Activated CD8-positive, alpha-beta memory T cell treated with anti-CD3 and anti-CD28 coated beads, Interleukin-2, amount 10 ng/mL, durations not matched to agents 7 days and 5 days (primary cell): ENCODE measurements at places on chromosomes 13 and 19. TPM values are rescaled to one million over a fixed set of nuclear protein-coding genes. Genes with fewer than 3 reads are reported as not detected.

GRCh38 chr13:100773923-100774663 is 99.5 kb upstream of the TMTC4 start:
- DNase-seq: no peak

The PRODH2 gene
- not detected for total RNA-seq

The SNAPC2 gene
- total RNA-seq: 18.0 TPM

The PSPN gene
- 1.8 TPM for total RNA-seq

DNA sequence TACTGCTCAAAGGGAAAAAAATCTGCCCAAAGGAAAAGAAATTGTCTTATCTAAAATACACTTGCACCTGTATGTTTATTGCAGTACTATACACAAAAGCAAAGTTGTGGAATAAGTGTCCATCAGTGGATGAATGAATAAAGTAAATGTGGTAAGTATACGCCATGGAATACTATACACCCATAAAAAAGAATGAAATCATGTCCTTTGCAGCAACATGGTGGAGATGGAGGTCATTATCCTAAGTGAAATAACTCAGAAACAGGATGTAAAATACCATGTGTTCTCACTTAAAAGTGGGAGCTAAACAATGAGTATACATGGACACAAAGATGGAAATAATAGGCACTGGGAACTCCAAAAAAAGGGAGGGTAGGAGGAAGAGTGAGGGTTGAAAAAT is 3.8 kb upstream of the MUC16 start:
- no peak for DNase-seq

The PLIN4 gene
- total RNA-seq: not detected

DNA sequence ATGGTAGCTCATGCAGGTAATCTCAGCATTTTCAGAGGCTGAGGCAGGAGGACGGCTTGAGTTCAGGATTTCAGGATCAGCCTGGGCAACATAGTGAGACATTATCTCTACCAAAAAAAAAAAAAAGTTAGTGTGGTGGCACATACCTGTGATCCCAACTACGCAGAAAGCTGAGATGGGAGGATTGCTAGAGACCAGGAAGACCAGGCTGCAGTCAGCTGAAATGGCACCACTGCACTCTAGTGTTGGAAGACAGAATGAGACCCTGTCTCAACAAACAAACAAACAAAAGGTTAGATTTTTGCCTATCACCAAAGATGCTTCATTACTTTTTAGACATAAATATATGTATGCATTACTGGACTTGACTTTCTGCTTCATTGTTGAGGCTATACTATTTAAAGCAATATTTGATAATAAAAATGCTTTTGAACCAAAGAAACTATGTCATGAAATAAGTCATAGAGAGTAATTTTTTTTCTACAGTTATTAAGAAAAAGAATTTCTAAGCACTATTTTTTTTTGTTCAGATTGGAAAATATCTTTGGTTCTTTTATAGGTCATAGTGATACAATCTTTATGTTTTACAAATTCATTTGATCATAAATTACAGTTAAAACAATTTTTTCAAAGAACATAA is 1180.1 kb upstream of the ATXN8OS start:
- DNase-seq: no peak

The TEX29 gene
- 0.96 TPM for total RNA-seq

GRCh38 chr13:112703449-112704284 is 13.8 kb downstream of the ATP11A start:
- DNase-seq: no peak

GRCh38 chr19:47027586-47028088 is 8.0 kb downstream of the NPAS1 start:
- DNase-seq: no peak

DNA sequence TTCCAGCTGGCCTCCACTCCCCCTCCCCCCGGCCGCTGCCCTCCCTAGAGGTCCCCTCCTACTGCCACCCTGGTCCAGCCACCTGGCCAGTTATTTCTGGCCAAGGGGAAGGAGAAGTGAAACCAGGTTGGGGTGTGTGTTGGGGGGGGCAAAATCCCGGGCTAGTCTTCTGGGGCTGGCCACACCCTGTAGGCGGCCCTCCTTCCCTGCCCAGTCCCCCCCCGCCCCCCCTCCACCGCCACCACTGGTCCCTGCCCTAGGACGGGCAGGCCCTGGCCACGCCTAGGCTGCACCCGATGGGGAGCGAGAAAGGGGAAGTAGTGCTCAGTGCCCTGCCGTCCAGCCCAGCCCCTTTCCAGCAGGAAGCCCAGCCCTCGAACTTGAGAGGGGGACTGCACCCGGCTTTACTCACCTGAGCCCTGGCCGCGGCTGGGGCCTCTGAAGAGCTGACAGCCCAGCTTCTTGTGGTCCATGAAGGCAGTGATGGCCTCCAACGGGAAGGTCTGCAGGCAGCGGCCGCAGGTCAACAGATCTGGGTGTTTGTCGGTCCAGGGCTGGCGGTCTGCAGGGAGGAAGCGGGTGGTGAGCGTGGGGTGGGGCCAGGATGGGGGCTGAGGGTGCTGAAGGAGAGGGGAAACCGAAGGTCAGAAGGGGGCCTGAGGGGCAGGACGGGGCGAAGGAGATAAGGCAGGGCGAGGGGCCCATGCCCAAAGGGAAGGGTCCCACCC is 813 bp downstream of the ZNF296 start:
- DNase-seq: peak; percentile 85

The LRRC25 gene
- total RNA-seq: not detected

The SLC25A41 gene
- total RNA-seq: 0.44 TPM

The FGF14 gene
- not detected for total RNA-seq

DNA sequence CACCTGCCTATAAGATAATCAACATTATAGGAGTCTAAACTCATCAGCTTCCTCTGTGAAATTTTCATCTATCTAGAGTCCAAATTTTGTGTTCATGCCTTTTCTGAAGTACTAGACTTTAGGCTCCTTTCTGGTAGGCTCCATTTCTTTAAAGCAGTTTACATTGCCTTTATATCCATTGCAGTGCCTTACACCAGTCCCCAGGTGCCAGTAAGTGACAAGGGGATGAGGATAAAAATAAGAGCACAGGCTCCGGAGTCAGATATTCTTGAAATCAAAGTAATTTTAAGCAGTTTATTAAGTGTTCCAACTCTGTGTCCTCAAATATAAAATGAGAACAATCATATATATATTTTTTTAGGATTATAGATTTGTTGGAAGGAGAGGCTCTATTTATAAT is 10.6 kb upstream of the CYSLTR2 start:
- DNase-seq: no peak
